ENCODE measurements at places on chromosomes 7 and 10.
A peak's percentile ranks its signal among the peaks of the same experiment; 100 is the strongest.

DNA sequence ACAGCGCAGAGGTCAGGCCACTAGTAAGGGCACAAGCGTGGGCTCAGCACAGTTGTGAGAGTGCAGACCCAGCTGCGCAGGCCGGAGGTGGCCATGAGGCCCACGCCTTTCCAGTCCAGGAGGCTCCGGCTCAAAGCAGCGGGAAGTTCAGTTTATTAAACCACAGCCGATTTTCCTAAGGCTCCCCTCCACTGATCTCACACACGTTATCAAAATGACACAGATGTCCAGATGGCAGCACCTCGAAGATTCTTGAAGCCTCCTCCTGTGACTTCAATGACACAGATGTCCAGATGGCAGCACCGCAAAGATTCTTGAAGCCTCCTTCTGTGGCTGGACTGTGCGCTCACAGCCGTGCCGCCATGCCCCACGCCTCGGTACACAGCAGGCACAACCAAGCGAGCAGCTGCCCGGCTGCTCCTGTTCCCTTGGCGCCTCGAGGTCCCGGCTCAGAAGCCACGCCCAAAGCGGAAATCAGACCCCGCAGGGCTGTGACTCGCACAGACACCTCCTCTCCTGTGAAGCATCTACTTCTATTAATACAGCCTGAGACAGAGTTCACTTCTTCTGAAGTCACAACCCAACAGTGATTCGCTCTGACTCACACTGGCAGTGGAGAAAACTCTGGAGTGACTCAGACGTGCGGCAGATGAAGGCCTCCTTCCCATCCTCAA, 122.7 kb downstream of the MAD1L1 start:
- peak; percentile 95 for DNase-seq

- DNase-seq: no peak
Observed at GRCh38 chr7:73350306-73351068, 22.5 kb downstream of the FKBP6 start.

DNA sequence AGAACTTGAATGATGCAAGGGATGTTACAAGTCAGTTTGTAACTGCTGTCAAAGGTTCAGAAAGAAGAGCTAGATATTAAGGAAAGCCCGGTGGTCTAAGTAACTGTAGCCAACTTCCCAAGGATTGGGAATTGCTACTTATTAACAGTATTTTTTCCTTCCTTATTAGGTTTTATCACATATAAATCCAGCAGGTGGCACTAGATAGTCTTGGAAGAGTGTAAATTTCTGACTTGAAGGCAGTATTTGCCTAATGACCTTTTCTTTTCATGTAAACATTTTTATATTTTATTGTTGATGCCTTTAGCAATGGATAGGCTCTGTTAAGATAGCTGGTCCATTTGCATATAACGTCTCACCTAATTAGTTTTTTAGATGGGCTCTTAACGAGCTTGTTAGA, 51.2 kb downstream of the ANLN start:
- DNase-seq: no peak

- no peak for DNase-seq
Observed at GRCh38 chr10:93081834-93082233, 8.1 kb downstream of the CYP26A1 start.

DNA sequence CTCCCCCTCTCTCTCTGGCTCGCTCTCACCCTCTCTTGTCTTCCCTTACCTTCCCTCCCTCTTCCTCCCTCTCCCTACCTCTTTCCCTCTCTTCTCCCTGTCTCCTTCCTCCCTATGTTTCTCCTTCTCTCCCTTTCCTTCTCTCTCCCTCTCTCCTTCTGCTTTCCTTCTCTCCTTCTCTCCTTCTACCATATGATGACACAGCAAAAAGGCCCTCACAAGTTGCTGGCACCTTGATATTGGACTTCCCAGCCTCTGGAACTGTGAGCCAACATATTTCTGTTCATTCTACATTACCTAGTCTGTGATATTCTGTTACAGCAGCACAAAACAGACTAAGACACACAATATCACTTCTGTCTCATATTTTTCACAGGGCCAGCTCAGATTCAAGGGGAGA, 135.0 kb downstream of the ADAM22 start:
- no peak for DNase-seq

DNA sequence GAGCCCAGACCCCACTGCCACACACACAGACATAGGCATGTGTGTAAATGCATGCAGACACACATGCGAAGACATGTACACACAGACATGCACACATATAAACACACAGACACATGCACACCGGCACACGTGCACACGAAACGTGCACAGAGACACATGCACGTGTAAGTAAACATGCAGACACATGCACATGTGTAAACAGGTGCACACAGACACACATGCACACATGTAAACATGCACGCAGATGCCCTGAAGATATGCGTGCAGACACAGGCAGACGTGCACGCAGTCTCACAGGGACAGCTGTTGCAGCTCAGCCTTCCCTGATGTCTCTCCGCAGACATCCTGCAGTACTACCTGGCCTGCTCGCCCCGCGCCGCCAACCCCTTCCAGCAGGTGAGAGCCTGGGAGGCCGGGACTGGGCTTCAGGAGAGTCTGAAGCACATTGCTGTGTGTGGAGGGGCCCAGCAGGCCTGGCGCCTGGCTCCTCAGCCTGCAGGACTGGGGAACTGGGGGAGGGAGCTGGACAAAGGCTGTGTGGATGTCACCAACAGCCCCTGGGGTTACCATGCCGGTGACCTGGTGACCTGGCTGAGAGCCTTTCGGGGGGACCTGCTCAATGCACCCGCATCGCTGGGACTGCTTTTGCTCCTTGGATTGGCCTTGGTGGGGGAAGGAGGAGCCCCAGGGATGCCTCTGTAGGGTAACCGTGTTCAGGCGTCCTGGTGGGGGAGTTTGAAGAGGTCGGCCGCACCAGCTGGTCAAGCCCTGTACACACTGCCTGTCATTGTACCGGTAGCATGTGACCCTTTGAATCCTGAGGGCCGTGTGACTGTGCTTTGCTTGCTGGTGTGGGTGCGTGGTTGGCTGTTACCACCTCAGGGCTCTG, 20.3 kb downstream of the TTYH3 start:
- no peak for DNase-seq

GRCh38 chr7:72078301-72078700, 333.8 kb downstream of the CALN1 start:
- DNase-seq: no peak

DNA sequence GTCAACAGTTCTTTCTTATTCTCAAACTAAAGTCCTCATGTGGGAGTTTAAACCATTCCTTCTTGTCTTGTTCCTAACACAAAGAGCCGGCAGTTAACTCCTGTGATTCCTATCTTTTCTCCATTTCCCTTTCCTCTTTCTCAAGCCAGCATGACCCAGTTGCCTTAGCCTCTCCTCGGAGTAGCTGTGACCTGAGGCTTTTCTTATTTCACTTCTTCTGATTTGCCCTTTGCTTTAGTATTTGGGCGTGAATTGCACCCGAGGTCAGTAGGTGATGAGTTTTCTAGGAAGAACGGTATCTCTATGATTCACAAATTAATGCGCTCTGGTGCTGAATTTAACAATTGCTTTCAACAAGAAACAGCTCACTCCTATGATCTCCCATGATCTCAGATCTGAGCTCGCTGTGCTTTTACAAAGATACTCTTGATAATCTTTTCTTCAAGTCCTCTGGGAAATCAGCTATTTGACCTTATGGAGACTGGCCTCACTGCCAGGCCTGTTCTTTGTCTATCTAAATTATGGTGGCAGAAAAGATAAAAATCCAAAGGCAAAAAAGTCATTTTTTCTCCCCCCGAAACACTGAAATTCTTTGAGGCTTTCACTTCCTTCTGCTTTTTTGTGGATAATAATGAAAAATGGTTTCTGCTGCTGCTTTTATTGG, 184.6 kb downstream of the JCAD start:
- DNase-seq: no peak

DNA sequence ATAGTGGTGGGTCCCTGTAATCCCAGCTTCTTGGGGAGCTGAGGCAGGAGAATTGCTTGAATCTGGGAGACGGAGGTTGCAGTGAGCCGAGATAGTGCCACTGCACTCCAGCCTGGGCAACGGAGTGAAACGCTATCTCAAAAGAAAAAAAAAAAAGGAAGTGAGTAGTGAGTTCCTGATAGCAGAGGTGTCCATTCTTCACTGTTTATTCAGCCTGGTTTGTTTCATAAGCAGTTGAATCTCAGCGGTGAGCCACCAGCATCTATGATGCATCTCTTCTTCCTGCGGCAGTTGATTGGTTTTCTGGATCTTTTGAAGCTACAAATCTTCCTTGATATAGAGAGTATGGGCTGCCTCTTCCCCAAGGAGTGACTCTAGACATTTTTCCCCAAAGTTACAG, 316.1 kb upstream of the MTPN start:
- no peak for DNase-seq

- DNase-seq: no peak
Observed at GRCh38 chr7:21106296-21106732, 319.6 kb upstream of the SP8 start.

- DNase-seq: no peak
Observed at GRCh38 chr10:125201108-125201524, 40.8 kb upstream of the CTBP2 start.

- no peak for DNase-seq
Observed at GRCh38 chr7:131945957-131946544, 389.6 kb upstream of the PODXL start.

DNA sequence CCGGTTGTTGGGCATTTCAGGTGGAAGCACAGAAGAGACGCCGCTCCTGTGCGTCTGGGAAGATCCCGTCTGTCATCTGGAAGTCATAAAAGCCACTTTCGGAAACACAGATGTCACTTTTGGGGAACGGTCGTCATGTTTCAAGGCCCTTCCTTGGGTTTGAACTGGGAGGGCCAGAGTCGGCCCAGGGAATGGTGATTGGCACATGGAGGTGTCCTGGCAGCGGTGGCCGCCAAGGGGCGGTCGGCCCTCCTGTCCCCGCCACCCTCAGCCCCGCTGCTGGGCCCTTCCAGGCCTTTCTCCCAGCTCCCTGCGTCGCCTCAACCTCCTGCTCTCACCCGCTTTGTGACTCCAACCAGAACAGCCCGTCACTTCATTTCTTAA, 115.2 kb upstream of the SFMBT2 start:
- no peak for DNase-seq

- DNase-seq: no peak
Observed at GRCh38 chr7:120395526-120396019, 122.6 kb downstream of the KCND2 start.
